ENCODE measurements at places on chromosomes 16 and 17.

GRCh38 chr16:9124908-9125584 lies 33.6 kb downstream of the HAPSTR1 start:
- DNase-seq: no peak

DNA sequence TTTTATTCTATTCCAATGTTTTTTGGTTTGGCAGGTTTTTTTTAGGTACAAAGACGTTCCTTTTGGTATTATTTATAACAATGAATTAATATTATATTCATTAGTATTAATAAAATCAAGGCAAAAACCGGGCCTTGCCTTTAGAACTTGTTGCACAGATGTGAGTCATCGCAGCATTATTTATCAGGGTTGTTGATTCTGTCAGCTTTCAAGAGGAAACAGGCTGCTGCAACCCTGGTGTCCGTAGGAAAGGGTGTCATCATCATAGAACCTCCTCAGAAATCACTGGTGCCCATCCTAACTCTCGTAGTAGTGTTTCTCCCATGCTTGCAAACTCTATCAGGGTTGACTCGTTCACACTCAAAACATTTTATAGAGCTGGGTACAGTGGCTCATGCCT lies 10.2 kb upstream of the LRRC37B start:
- no peak for DNase-seq

DNA sequence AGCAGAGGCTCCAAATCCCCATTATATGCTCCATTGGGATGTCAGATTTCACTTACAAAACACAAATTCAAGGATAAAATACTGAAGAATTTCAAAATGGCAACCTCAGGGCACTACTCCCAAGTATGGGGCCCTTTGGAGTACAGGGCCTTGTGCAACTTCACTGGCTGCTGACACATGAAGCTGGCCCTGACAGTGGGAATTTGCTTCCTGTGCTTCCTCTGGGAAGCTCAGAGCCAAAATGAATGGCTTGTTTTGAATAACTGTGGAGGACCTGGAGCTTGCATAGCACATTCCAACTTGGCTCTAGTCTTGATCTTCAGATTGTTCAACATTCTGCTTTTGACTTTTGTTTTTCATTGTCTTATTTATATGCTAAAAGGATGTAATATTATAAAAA lies 52.3 kb upstream of the HNF1B start:
- DNase-seq: no peak

DNA sequence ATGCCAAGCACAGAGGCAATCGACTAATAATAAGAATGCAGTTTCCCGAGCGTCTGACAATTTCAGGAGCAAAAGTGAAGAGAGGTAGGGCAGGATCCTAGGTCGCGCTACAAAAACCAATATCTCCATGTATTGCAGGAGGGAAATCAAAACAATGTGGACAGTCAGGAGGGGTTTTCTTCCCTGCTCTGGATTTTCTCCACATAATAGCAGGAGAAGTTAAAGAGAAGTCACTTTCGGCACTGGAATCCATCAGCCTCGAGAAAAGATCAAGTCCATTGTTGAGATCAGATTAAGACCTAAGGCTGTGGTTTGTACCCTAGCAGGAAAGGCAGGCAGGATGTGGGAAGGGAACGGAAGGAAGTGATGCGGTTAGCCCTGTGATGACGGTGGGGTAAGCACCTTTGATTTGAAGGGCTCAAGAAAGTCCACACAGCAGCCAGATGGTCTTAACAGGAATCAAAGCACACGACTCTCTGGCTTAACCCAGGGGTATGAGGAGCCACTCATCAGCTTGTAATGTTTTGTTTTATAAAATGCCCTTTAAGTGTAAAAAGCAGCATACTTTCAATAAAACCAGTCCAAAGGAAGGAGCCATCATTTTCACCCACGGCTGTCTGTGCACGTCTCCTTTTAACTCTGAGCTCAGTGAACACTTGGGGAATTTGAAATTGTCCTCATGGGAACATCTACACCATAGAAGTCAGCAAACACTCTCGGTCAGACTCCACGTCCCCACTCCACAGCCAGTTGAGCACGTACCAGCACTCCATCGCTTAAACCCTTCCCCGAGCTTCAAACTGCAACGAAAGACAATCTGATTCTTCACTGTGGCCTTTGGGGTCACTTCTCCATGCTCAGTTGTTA lies 15.8 kb upstream of the AKTIP start:
- DNase-seq: peak; percentile 63

DNA sequence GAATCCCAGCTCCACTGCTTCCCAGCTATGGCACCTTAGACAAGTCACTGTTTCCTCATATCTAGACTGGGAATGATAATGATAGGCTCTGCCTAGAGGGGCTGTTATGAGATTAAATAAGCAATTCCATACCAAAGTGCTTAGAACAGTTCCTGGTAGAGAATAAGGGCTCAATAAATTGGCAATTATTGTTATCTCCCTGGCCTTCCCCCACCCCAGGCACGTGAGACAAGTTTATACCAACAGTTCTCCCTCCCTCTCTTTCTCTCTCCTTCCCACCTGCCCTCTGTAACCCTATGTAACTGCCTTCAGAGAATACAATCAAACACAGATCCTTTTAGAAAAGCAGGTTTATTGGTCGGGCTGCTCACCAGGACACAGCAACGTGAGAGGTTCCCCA lies 13.9 kb upstream of the STAT3 start:
- DNase-seq: no peak

DNA sequence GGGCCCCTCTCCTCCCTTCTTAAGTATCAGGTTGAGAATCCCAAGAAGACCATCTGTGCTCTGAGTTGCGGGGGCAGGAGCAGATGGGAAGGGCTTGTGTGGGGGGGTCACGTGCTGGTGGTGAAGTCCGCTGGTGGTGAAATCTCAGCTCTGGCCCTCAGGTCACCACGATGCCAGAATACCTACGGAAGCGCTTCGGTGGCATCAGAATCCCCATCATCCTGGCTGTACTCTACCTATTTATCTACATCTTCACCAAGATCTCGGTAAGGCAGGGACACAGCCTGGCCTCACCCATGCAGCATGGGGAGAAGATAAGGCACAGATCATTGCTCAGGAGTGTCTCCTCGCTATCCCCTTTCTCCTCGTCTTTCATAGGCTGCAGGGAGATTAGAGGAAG lies 29.7 kb downstream of the SLC5A11 start:
- no peak for DNase-seq

DNA sequence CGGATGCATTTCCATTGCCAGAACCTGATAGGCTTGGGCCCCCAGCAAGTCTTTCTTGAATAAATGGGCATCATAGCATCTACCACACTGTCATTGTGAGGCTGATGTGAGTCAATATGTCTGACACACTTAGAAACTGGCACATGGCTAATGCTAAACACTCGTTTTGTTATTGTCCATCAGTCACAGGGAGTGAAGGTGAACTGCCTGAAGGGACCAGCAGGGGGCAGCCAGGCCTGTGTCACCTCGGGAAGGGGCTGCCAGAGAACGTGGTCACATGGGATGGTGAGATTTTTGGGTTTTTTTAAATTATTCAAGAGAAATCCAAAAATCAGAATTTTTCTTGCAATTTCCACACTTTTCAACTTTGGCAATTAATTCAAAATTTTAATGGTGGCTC lies 831 bp upstream of the RCVRN start:
- DNase-seq: no peak

DNA sequence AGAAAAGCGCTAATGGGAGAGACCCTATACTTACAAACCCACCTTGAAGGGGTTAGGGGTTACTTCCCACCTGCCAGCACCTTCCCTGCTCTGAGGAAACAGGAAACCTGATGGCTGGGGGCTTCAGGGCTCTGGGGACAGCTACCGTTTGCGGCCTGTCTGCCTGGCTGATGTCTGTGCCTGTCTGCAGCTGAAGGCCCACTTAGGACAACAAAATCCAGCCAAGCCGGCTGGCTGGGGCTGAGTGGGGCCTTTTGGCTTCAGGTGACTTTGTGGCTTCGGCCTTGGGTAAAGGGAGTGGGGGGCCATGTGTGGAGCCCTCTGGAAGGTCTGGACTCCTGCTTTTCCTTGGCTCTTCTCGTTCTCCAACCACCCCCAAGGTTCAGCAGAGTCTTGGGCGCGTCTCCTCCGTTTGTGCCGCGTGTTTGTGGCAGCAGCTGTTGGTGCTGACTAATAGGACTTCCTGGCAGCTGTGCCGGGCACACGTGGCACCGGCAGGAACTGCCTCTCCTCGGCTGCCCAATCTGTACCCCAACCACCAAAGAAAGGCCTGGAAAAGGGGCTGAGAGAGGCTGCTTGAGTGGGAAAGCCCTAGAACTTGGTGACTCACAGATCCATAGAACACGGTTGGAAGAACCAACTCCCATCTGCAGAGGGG lies 186.7 kb downstream of the MSI2 start:
- peak; percentile 78 for DNase-seq

DNA sequence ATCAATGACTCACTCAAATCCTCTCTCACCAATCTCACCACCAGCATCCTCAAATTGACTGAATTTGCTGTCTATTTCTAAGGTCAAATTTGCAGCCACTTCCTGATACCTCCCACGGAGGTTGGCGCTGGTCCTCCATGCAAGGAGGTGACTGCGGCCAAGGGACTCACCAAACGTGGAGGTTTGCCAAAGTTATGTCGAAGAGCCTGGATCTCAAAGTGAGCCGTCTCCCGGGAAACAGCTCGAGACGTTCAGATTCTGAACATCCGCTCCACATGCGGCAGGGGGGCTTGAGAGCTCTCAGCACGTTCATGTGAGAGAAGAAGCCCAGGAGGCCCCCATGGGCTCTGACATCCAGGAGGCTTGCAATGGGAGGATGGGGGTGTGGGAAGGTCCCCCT lies 22.6 kb downstream of the LGALS3BP start:
- DNase-seq: no peak

GRCh38 chr17:70278844-70279462 lies 109.6 kb downstream of the KCNJ2 start:
- DNase-seq: no peak

GRCh38 chr17:17511881-17512858 lies 16.0 kb upstream of the RASD1 start:
- peak; percentile 76 for DNase-seq

DNA sequence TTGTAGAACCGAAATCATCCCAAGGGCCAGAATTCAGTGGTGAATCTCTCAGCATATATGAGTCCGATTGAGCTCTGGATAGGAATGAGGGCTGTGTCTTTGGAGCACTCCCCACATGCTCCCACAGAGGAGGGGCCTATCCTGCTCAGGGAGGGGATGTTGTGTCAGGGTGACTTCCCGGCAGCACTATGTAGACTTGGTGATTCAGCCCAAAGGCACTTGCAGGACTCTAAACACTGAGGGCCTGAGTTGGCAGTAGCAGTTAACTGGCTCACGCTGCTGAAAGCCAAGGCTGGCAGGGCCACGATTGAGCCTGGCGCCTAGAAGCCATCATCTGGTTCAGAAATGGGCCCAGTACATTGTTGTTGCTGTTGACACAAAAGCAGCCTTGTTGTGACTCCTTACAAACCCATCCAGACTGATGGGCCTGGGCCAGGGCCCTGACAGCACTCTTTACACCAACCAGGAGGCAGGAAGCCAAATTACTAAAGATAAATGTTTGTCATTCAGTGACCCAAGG lies 31.9 kb downstream of the NMT1 start:
- DNase-seq: peak; percentile 57

DNA sequence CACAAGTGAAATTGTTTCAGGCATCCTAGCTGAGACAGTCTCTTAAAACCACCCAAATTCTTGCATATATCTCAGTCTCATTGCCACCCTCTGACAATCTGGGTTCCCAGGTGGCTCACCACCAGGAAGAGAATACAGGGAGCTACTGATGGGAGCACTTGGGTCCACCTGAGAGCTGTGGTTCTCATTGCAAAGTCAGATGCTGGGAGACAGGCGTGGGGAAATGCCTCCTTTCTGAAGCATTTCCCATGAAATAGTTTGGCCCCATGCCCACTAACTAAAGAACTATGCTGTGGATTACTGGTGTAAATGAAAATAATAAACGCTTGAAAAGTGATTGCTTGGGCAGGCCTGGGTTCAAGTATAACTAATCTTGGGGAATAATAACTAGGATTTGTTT lies 70.3 kb downstream of the CMC2 start:
- no peak for DNase-seq

DNA sequence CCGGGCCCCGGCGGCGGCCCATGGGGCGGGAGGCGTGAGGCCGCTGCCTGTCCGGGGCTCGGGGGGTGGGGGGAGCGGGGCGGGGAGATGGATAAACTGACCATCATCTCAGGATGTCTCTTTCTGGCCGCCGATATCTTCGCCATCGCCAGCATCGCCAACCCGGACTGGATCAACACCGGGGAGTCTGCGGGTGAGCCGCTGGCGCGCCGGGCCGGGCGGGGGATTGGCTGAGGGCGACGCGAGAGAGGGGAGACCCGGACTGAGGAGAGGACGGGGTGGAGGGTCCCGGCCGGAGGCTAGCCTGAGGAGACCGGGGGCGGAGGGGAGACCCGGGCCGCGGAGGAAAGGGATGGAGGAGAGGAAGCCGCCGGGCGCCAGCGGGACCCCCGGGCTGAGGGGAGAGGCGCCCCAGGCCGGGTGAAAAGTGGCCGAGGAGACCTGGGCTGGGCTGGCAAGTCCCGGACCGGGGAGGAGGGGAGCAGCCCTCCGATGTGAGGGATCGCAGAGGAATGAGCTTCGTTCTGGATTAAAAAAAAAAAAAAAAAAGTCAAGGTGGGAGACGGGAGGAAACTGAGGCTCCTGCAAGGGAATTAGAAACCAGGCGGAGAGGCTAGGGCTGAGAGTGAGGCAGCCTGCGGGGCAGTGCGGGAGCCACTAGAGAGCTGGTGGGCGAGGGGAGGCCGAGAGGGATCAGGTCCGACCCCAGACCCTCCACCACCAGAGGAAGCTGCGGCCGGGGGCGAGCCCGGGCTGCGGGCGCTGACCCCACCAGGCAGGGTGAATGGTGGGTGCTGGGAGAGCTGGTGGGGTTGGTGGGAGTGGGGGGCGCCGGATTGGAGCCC lies 526 bp downstream of the MOSMO start:
- DNase-seq: no peak

DNA sequence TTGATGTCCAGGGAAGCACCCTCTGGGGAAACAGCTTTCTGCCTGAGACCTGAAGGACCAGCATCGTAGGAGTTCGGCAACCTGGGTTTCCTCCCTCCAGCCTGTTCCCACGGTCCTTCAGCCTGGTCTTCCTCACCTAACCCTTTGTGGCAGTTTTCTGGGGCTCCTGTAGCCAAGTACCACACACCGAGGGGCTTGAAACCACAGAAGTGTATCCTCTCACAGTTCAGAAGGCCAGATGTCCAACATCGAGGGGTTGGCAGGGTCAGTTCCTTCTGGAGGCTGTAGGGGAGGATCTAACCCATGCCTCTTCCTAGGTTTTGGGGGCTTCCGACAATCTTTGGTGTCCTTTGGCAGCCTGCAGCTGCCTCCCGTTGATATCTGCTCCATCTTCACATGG lies 381.0 kb upstream of the TNRC6C start:
- no peak for DNase-seq

GRCh38 chr17:79993390-79994227 lies 42.1 kb downstream of the TBC1D16 start:
- DNase-seq: peak; percentile 82

- DNase-seq: no peak
Observed at GRCh38 chr16:57039148-57039812, 49.9 kb downstream of the NLRC5 start.

DNA sequence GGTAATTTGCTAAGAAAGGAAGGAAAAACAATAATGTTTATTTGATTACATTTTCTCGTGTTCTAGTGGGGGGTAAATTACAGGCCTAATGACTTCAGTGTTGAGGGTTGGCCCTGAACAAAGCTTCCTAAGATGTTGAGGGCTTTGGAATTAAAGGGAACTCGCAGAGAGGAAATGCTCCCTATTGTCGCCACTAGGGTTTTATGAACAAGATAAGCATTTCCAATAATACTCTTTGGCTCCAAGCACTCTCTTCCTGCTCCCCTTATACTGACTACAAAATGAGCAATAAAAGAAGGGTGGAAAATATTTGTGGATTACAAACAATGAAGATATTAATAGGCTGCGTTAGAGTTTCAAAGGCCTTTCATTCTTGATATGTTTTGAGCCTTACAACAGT lies 363.6 kb downstream of the HS3ST3B1 start:
- DNase-seq: no peak

- DNase-seq: peak; percentile 49
Observed at GRCh38 chr16:68265078-68265920, 973 bp downstream of the SLC7A6 start.
